ENCODE measurements at places on chromosomes 16 and 17.

- no peak for DNase-seq
These were observed 52.8 kb downstream of the MARCHF10 start for GRCh38 chr17:62755141-62755851.

GRCh38 chr17:9973669-9974447 lies 68.8 kb upstream of the RCVRN start:
- no peak for DNase-seq

DNA sequence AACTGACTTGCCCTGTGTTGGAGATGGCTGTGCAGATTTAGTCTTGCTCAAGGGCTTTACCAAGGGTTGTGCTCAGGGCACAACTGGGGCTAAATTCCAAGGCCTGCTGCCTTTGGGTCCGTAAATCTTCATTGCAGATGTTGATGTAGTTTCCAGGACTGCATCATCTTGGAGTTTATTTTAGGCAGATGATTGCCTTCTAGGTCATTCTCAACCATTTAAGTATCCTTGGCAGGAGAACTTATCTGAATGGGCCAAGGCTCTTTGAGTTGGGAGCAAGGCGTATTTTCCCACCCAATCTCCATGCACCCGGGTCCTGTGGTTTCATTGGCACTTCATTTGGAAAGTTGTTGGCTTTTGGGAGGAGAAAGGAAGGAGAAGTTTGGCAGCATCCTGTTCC lies 200.3 kb downstream of the MSI2 start:
- peak; percentile 7 for DNase-seq

DNA sequence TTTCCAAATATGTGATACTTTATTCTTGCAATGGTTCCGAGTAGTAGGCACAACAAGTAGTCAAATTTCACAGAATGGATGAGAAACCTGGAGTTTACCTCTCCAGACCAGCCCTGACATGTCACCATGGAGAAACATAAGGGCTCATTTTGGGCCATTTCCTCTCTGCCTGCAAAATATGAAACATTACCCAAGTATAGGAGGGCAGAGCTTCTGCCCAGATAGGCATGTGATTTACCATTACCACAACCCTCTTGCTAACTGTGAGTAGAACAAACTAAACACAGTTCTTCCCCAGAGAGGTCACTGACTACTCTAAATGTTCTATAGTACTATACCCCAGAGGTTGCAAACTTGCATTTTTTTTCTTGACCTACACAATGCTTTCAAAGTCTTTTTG lies 15.7 kb upstream of the KPNB1 start:
- DNase-seq = no peak

- no peak for DNase-seq
These were observed at the start of gene GSDMA for GRCh38 chr17:39962642-39963220. TSS of gene GSDMA (plus strand) at chr17:39963004. CDS start at chr17:39965688, 2,684 bp downstream.

DNA sequence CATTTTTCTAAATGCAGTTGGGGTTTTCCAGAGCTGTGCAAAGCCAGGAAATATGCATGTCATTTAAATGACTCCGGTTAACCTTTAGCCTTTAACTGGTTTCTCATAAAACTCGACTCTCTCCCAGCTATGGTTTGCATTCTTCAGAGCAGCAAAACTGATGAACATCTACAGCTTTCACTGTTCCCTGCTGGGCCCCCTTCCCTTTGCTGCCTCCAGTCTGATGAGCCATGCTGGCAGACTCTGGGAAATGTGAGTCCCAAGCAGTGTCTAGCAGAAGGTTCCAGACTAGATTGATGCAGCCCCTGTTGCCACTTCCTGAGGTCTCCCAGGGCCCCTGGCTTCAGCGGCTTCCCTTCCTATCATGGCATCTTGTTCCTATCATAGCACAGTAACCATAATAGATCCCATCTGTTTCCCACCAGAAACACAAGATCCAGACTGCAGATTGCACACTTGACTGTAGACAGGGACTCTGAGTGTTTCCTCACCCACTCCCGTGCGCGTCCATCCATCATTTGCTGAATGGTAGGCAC lies 135.4 kb downstream of the CLEC16A start:
- DNase-seq = no peak

DNA sequence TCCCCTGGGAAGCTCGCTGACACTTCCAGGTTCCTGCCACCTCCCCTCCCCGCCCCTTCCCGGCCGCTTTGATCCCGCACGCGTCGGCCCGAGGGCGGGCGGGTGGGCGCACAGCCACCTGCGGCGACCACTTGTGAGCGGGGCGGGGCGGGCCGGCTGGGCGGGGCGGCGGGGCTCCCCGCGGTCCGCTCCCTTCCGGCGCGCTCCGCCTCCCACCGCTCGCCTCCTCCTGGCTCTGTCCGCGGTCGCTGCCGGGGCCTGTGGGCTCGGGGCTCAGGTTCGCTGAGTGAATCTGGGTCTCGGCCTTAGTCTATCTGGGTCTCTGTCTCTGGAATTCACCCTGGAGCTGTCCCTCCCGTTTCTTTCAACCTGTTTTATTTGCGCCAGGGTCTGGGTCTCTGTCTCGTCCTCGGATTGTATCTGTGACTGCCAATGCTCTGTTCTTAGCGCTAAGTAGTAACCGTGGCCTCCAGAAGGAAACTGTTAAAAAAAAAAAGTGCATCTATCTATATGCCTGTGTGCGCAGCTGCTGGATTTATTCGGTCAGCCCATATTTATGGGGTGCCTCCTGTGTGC lies 2.7 kb upstream of the HES7 start:
- DNase-seq = peak; percentile 57
